ENCODE measurements at places on chromosomes 11 and 22.

DNA sequence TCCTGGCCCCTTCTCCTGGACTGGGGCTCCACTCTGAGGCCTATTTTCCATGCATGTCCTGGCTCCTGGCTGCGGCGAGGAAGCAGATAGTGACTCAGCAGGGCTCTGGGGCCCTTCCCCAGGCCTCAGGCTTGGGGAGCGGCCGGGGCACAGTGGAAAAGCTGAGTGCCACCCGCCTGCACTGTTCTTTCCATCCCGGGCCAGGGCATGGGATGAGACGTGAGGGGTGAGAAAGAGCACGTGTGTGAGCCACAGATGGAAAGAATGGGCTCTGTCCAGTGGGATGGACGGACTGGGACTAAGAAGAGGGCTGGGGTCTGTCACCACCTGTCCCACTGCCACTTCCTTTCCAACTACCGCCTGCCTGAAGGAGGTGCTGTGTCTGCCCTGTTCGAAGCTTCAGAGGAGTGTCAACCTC, 12.8 kb downstream of the SLC37A2 start:
- no peak for DNase-seq

GRCh38 chr11:22875869-22876473, 15.7 kb upstream of the CCDC179 start:
- DNase-seq = peak; percentile 88

GRCh38 chr11:66268952-66269905, 790 bp downstream of the RAB1B start:
- no peak for DNase-seq

GRCh38 chr11:11267312-11267711, 85.7 kb downstream of the CSNK2A3 start:
- DNase-seq = no peak

- no peak for DNase-seq
Measured at GRCh38 chr11:130462931-130463330, 14.5 kb downstream of the ADAMTS15 start.
